ENCODE measurements at places on chromosomes 1 and 21.

DNA sequence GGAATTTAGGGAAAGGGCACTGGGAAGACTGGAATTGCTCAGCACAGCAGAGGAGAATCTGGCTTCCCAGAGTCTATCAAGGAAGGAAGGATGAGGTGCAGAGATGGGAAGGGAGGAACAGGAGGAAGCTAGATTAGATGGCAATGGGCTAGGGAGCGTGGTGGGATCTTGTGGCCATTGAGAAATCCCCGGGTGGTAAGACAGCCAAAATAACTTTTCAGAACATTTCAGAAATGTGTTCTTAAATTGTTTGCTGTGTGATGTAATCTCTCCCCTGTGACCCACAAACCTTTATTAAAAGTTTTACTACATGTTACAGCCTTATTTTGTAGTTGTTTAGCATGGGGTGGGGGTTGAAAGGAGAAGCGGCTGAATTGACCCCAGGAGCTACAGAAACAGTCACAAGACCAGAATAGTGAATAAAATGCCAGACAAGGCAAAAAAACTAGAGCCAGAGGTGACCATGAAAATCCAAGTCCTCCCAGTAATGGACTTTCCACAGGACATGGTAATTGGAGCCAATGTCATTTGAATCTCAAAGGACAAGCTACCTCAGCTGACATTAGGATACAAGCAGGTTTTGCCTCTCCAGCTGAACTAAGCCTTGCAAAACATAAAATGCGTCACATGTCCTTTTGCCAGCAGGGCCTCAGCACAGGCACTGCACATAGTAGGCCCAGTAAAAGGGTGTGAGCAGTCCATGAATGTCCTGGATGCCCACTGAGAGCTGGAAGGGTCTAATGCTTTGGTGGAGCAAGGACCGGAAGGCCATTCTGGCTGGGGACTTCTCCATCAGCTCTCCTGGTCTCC is 980 bp upstream of the AHCYL1 start:
- DNase-seq: no peak

GRCh38 chr21:45415188-45415942 is 10.4 kb downstream of the COL18A1 start:
- DNase-seq: no peak

DNA sequence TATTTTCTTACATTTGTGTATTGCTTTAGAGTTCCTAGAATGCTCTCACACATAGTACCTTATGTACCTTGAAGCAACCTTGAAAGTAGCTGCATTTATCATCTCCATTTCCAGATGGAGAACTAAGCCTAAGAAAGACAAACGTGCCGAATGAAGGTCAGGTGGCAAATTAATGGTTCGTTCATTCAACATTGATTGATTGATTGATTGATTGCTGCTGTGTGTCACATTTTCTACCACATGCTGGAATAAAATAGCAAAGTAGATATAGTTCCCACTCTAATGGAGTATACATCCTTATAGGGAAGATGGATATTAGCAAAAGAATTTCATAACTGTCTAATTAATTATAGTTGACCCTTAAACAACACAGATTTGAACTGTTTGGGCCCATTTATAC is 172.2 kb downstream of the SDCCAG8 start:
- no peak for DNase-seq

GRCh38 chr1:27314169-27314568 is 7.8 kb upstream of the TMEM222 start:
- DNase-seq: no peak

Measured in HEK293T (cell line).